ENCODE measurements at places on chromosomes 1 and 21. TPM values are rescaled to one million over a fixed set of nuclear protein-coding genes. Genes with fewer than 3 reads are reported as not detected.

- DNase-seq = peak; percentile 65
These were observed 917 bp downstream of the ETNK2 start for GRCh38 chr1:204150702-204151551.

DNA sequence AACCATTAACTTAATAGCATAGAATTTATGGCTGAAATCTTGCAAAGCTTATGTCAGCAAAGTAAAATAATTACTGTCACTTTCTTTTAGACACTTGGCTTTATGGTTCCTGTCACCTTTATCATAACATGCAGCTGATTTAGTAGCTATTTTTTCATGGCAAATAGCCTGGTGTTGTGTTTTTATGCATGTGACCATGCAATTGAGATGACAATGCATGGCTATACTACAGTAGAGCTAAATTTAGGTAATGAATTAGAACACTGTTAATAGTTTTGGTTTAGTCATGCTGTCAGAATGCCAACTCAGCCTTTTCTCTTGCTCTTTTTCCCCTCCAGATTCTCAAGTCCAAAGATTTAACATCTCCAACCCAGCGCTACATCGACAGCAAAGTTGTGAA, 88.6 kb downstream of the TGFB2 start:
- DNase-seq = no peak

The TNNI3K gene
- 0.73 TPM for total RNA-seq

- DNase-seq = no peak
These were observed 395 bp upstream of the CSRP1 start for GRCh38 chr1:201507360-201507675.

DNA sequence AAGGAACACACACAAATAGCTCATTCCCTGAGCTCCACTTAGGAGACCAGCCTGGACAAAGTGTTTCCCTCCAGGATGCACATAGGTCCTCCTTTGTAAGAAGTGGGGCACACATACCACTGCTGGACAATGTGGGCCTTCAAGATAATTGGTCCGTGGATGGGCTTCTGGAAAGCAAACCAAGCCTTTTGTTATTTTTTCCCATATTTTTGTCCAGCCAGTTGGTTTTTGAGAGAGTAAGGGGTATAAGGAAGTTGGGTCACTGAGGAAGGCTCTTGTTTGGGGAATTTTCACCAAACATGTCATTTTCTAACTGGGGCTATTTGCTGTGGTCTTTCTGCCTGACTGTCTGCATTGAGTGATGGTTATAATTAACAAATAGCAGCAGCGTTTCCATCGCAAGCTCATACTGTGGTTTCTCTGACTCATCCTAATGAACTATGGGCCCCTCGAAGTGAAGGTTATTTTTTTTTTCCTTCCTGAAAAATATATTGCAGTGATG, 306.3 kb upstream of the DUSP10 start:
- no peak for DNase-seq

DNA sequence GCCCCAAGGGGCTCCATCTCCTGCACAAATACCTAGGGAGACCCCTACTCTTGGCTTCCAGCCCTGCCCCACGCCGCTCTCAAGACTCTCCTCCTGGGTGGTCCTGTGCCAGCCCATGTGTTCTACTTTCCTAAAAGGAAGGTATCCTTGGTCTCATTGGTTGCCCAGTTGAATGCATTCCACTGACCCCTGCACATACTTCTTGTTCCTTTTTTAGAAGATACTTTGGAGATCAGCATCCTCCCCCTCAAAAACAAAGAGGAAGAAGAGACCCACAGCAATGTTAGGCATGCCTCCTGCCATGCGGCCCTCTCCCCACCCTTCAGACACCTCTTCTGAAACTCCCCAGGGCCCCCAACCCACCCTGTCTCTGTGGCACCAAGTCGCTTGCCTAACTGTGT, 4.1 kb downstream of the SLAMF9 start:
- no peak for DNase-seq

The SPATA46 gene
- total RNA-seq = not detected

- DNase-seq = peak; percentile 90
These were observed 16.6 kb upstream of the PTP4A2 start for GRCh38 chr1:31954607-31955283.

The GREM2 gene
- 6.0 TPM for total RNA-seq

The C1orf74 gene
- total RNA-seq = 1.5 TPM

- no peak for DNase-seq
These were observed 33.6 kb upstream of the GNG5 start for GRCh38 chr1:84539972-84540371.

The S100A9 gene
- 13.6 TPM for total RNA-seq

- no peak for DNase-seq
These were observed 10.8 kb downstream of the COL9A2 start for GRCh38 chr1:40306296-40306695.

GRCh38 chr1:67059346-67059745, 5.4 kb upstream of the SLC35D1 start:
- DNase-seq = no peak

GRCh38 chr1:214830941-214831340, 227.9 kb downstream of the CENPF start:
- DNase-seq = no peak

DNA sequence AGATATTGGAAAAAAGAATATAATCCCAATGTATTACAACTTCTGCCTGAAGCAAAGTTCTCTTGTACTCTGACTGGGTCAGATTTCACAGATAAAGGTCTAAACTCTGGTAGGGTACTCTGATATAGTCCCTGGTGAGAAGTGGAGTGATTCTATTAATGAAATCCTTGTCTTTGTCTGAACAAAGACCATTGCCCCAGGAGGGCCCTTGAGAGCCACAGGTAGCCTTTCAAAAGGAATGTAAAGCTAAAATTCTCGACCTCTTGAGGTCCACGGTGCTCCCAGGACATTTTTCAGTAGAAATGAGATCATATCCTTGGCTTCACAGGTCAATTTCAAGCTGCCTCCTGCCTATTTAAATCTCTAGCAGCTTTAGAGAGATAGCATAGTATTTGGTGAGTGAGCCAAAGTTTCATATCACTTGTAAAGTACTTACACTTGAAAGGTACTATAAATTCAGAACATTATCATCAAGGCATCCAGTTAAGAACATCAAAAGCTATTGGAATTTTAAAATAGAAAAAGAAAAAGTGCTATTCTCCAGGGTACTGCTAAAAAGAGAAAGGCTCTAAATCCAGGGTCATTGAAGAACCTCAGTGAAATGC, 10.1 kb downstream of the TNNI3K start:
- no peak for DNase-seq

The CACNA1S gene
- not detected for total RNA-seq

The RIMKLA gene
- not detected for total RNA-seq

GRCh38 chr1:10378081-10378841, 20.6 kb upstream of the PGD start:
- peak; percentile 92 for DNase-seq

The CELA2B gene
- not detected for total RNA-seq

The MRPL37 gene
- 60.1 TPM for total RNA-seq

The RAD54L gene
- 0.66 TPM for total RNA-seq

DNA sequence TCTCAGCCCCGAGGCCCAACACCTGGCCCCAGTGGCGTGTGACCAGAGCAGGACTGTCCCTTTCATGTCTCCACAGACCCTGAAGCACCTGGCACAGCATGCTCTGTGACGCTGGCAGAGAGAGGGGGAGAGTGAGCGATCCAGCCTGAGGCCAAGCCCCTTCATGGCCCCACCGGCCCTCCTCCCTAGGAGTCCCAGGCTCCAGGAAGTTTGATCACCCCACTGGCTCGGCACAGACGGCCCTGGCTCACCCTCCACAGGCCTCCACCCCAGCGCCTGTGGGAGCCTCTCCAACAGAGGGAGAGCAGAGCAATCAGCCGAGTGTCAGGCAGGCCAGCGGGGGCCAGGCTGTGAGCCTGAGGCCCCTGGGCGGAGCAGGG, 11.0 kb downstream of the SH3BGRL3 start:
- no peak for DNase-seq

The P3H1 gene
- 42.8 TPM for total RNA-seq

The KMO gene
- 0.87 TPM for total RNA-seq

- DNase-seq = no peak
These were observed 17.5 kb downstream of the RUNX3 start for GRCh38 chr1:24912376-24913273.

DNA sequence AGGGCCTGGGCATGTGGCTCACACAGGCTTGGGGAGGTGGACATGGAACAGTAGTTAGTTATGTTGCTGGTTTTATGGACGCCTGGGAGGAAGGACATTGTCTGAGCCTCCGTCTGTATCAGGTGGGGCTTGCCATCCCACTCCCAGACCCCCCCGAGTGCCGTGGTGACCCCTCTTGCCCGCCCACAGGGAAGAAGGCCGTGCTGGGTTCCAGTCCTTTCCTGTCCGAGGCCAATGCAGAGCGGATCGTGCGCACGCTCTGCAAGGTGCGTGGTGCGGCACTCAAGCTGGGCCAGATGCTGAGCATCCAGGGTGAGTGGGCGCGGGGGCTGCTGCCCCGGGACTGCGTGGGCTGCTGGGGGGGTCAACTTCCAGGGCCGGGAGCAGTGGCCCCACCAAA, 41.7 kb downstream of the COQ8A start:
- DNase-seq = no peak

The PAFAH2 gene
- 8.3 TPM for total RNA-seq

DNA sequence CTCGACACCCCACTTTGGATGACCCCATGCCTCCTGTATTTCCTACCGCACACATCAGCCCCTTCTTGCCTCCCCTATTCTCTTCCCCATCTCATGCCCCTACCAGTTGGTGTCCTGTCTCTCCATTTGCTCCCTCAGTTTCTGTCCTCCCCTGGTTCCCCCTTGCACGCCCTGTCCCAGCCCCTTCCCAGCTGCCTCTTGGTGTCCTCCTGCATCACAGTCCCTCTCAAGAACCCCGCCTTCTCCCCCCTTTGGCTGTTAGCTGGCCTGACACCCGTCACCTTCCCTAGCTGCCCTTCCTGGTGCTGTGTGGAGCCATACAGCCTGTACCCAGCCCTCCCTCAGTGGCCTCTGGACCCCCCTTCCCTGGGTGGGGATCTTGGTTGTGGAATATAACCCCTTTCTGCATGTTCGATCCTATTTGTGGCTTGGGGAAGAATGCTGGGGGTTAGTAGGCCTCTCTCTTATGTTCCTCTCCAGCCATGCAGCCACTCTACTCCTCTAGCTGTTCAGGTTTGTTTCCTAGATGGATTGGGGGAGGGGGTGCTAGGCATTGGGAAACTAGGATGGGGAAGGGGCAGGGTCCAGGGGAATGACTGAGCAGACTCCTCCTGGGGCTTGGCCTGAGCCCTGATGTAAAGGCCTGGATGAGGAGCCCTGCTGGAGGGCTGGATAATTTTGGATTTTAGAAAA, 41.4 kb upstream of the NFASC start:
- no peak for DNase-seq

DNA sequence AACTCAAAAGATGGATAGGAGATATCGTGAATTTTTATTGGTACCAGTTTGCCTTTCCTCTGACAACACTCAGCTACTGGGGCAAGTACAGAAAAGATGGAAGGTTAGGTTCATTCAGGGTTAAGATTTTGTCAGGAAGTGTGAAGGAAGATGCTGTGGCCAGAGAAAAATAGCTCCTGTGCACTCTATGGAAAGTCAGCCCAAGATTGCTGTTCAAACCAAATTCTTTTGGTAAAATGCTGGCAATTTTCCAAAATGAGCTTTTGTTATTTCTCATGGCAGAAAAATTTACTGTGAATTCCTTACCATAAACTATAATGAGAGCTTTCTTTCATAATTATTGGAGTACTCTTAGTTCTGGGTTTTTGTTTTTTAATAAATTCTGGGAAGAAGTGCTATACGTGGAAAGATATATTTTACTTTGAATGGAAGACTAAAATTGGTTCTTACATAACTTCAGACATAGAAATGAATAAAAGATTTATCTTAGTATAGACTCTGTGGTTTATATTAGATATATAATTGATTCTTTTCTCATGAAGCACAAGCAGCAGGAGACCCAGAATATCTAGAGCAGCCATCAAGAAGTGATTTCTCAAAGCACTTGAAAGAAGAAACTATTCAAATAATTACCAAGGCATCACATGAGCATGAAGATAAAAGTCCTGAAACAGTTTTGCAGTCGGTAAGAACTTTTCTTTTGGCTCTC, 112.2 kb downstream of the USP25 start:
- no peak for DNase-seq

DNA sequence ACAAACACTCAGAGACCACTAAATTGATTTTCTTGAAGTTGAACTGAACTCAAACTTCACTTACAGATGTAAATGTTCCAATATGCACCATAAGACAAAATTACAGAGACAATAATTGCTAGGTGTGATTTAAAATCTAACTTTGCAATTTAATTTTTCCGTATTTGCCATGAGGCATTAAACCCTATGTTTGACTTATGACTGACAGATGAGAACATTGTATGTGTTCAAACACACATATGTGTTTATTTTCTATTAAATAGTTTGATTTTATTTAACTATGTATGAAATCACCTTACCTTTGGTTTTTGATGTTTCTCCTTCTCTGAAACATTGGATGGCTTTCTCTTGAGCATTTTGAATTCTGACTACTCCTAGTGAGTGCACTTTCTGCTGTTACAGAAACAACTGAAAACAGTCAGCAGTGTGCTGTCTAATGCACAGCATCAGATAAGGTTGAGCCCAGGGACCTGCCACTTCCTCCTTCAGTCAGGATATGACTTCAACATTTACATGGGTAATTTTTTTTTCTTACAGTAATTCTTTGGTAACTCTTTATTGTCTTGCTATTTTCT, at the start of gene SAMSN1:
SAMSN1 (minus strand) TSS at position 410 of the 575 bp plus-strand sequence; CDS start at position 356, 54 bp downstream.
- no peak for DNase-seq

GRCh38 chr1:159282118-159282517, 20.0 kb upstream of the FCER1A start:
- no peak for DNase-seq

GRCh38 chr1:63010913-63011660, 227.2 kb downstream of the ATG4C start:
- DNase-seq = no peak

- no peak for DNase-seq
These were observed 156.2 kb downstream of the TPR start for GRCh38 chr1:186218654-186219352.

DNA sequence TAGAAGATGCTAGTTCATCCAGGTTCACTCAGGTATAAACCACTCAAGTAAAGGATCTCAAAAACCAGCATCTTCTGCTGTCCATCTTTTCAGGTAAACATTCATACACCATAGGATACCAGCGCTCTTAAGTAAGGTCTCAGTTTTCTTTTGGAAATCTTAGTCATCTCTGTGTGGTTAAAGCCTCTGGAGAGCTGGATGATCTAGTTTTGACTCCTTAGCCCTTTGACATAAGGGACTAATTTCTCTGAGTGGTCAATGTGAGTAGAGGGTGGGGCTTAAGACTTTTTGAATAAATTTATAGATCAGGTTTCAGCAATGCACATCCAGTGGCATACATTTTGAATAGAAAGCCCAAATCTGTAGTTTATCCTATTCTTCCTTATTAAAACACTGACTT, 92.3 kb downstream of the CTH start:
- no peak for DNase-seq

DNA sequence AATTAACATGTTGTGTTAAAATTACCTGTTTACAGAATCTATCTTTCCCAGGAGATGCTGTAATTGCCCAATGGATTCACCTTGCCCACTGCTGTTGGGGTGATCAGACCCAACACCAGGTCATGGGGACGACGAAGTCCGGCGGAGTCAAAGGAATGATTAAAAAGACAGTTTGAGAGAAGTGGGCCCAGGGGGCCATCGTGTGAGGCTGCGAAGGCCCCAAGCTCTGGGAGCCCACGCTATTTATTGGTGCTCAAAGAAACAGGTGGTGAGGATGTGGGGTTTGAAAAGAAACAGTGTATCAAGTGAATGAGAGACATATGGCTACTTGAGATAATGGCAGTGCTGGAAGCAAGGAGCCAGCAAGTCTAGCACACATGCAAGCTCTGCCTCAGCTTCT, 16.3 kb upstream of the L1TD1 start:
- no peak for DNase-seq

- DNase-seq = no peak
These were observed 4.7 kb downstream of the OR2B11 start for GRCh38 chr1:247453245-247453644.
